Activated CD4-positive, alpha-beta T cell treated with anti-CD3 and anti-CD28 coated beads, Interleukin-2, amount 10 ng/mL, durations not matched to agents 24 days and 14 days (primary cell): ENCODE measurements at places on chromosomes 11 and 22. TPM values are rescaled to one million over a fixed set of nuclear protein-coding genes. Genes with fewer than 3 reads are reported as not detected.

Gene LRP4
- 0.12 and 0.31 TPM in 2 replicates for total RNA-seq

DNA sequence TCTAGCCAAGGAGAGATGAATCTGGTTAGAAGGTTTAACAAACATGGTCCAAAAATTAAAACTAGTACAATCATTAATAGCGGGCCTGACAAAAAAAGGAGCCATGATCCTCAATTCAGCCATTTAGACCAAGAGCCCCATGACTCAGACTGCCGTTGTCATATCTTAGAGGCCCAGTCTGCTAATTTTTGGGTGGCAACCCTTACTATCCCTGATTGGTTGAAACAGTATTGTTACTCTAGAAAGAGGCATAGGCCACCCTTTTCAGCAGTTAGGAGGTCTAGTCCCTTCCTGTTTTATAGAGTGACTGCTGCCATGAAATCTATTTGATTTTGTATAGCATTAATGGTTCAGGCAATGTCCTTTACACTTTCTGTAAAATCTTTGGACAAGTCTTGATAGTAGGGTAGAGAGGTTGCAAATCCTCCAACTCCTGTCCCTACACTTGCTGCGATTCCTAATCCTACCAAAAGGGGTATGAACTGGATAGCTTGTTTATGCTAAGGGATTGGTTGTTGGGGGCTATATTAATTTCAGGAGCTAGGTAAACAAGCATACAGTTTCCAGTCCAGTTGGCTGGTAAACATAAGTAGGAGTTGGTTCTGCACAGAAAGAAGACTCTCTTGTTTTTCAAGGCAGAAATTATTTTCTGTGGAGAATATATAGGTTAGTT, 1056.3 kb upstream of the CNTN5 start:
- no peak for DNase-seq

GRCh38 chr11:32792948-32793475, 1.4 kb downstream of the CCDC73 start:
- DNase-seq = peak; percentile 88

DNA sequence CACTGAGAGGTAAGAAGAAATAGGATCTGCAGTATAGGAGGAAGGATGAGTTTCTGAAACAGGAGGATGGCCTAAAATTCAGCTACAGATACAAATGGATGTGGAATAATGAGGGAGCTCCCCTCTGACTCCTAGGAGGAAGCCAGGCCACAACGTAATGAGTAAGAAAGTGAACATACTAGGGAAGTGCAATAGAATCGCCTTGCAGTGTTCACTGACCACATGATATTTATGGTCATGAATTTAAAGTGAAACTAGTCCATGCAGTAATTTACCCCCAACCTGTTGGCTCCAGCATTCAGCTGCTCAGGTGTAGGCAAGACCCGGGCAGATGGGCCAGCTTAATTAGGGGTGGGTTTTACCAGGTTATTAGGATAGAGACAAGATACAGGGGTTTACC, 101.7 kb downstream of the DEUP1 start:
- DNase-seq = no peak

- no peak for DNase-seq
Observed at GRCh38 chr11:82975882-82976281, 74.3 kb downstream of the DDIAS start.
